Fibroblast of skin of back (primary cell): ENCODE measurements at places on chromosomes 1 and 21.

DNA sequence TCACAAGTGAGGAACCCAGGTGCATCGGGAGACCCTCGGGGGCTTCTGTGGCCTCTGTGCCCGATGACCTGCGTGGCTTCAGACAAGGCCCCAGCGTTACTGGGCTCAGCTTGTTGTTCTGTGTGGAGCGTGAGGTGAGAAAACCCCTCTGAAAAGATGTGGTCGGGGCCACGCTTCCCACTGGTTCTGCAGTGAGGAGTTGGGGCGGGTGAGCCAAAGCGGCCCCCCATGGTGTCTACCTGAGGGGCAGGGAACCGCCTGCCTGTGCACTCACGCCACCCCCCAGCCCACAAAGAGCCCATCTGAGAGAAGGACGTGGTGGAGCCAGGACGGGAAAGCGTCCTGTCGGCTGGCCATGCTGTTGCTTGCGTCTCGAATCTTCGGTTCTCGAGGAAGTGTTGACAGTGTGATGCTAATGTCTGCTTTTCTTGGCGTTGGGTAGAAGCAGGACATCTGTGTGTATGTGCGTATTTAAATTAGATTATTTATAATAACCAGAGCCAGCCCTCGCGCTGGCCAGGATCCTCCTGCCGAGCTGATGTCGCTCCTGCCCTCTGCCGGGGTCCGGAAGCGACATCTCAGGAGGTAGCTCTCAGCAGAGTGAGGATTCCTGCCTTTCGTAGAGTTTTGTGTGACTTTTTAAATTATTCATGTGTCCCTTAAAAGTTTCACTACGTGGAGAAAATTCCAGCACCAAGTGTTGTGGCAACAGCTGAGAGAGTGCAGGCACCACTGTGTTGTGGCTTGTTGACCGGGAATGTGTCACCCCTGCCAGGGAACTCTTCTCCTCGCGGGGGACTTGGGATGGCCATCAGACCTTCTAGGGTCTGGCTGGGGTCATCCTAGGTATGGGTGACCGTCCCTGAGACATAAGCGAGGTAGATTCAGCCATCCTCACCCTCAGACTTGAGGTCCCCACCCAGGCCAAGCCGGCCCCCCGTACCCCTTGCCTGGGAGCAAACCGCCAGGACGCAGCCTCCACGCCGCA, 15.3 kb downstream of the TMEM201 start:
- no peak for DNase-seq

DNA sequence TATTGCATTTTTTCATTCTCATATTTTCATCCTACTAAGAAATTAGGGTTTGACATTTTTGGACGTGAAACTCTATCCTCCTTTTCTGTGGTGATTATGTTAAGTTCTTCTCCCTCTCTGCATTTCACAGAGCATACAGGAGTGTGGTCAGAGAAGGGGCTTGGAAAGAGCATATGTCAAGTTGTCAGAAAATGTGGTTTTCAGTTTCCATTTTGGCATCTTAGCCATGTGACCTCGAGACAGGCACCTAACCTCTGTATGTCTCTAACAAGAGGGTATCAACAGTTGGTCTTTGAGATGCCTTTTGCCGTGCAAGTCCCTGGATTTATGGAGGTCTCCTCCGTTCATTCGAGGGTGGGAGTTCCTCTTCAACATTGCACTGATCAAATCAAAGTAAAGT, 140.7 kb downstream of the CYYR1 start:
- DNase-seq: no peak

- DNase-seq: no peak
Measured at GRCh38 chr1:201955729-201956143, 433 bp downstream of the TIMM17A start.

GRCh38 chr21:32712641-32713040, 15.2 kb downstream of the SYNJ1 start:
- no peak for DNase-seq

GRCh38 chr1:13728091-13728715, 28.2 kb downstream of the PRDM2 start:
- no peak for DNase-seq
